ENCODE measurements at places on chromosomes 12 and 14.

GRCh38 chr14:95696741-95697140 is 10.5 kb downstream of the TCL1B start:
- no peak overlapping the region for H3K4me3 ChIP-seq
- H3K27ac ChIP-seq: no peak overlapping the region
- H3K27me3 ChIP-seq: peaks cover 22% of the 10 kb centered on the region
- DNase-seq: no peak

- H3K27ac ChIP-seq: no peak overlapping the region
- DNase-seq: no peak
- H3K4me1 ChIP-seq: peaks cover 1% of the 10 kb centered on the region
- H3K36me3 ChIP-seq: no peaks in the 10 kb centered on the region
- no peaks in the 10 kb centered on the region for H3K27me3 ChIP-seq
These were observed 166.5 kb upstream of the GSC start for GRCh38 chr14:94936401-94936892.

GRCh38 chr12:28866715-28867503 is 282.2 kb upstream of the FAR2 start:
- DNase-seq: no peak
- H3K4me3 ChIP-seq: no peak overlapping the region
- H3K27me3 ChIP-seq: peaks cover 3% of the 10 kb centered on the region
- H3K27ac ChIP-seq: no peak overlapping the region
- H3K36me3 ChIP-seq: no peaks in the 10 kb centered on the region

DNA sequence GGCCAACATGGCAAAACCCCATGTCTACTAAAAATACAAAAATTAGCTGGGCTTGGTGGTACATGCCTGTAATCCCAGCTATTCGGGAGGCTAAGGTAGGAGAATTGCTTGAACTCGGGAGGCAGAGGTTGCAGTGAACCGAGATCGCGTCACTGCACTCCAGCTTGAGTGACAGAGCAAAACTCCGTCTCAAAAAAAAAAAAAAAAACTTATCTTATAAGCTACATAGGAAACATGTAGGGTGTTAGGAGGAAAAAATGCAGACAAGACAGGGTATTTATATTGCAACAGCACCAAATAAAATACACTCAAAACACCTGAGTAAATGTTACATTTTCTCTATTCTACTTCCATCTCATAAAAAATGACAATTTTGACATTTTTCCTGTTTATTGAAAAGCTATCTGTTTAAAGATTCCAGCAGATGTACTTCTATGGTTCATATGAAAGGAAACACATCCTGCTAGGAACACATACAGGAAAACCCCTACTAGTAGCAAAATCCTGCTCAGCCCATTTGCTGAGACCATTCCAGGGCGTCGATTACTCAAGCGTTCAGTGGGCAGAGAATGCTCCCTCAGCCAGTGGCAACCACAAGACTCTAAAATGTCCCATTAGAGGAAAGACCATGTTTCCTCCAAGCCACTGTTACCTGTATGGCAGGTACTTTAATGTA is 19.7 kb downstream of the CORO1C start:
- H3K4me3 ChIP-seq: no peak overlapping the region
- DNase-seq: no peak
- H3K27me3 ChIP-seq: no peaks in the 10 kb centered on the region
- H3K27ac ChIP-seq: no peak overlapping the region
- no peaks in the 10 kb centered on the region for H3K36me3 ChIP-seq

- H3K36me3 ChIP-seq: no peaks in the 10 kb centered on the region
- DNase-seq: no peak
- no peaks in the 10 kb centered on the region for H3K27me3 ChIP-seq
- no peak overlapping the region for H3K27ac ChIP-seq
- H3K4me1 ChIP-seq: no peaks in the 10 kb centered on the region
These were observed 364.7 kb downstream of the BCAT1 start for GRCh38 chr12:24584032-24584675.

DNA sequence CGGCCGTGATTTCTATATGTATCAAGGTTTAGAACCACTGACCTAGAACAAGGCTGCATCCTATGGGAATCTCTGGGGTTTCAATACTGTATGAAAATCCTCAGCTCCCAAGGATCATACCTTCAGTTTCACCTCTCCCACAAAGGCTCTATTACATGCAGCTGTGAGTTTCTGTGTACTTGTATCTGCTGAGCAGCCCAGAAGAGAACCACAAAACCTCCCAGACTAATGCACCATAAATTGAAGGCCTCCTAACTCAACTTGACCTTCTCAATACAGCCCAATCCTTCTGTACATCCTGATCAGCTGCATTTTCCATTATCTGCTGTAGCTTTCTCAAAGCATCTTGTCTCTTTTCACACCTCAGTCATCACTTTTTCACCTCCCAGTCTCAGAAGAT is 5.4 kb upstream of the KCNH5 start:
- H3K4me3 ChIP-seq: no peak overlapping the region
- no peaks in the 10 kb centered on the region for H3K36me3 ChIP-seq
- H3K27ac ChIP-seq: no peak overlapping the region
- no peak for DNase-seq
- H3K27me3 ChIP-seq: peaks cover 6% of the 10 kb centered on the region

DNA sequence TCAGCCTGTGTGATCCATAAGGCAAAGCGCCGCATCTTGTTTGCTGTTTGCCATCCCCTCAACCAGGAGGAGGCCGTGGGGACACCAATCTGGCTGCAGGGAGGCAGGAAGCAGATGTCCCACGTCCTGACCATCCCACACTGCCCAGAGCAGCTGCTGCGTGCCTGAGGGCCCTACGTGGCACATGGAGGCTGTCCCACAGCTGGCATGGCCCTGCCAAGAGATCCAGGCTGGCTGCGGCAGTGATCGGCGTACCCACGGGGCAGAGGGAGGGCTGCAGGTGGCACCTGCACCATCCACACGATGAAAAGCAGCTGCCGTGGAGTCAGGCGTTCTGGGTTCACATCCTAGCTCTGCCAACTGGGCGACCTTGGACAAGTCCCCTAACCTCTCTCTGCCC is 42.0 kb downstream of the NCOR2 start:
- no peaks in the 10 kb centered on the region for H3K4me1 ChIP-seq
- no peak overlapping the region for H3K4me3 ChIP-seq
- H3K27ac ChIP-seq: no peak overlapping the region
- no peaks in the 10 kb centered on the region for H3K27me3 ChIP-seq

DNA sequence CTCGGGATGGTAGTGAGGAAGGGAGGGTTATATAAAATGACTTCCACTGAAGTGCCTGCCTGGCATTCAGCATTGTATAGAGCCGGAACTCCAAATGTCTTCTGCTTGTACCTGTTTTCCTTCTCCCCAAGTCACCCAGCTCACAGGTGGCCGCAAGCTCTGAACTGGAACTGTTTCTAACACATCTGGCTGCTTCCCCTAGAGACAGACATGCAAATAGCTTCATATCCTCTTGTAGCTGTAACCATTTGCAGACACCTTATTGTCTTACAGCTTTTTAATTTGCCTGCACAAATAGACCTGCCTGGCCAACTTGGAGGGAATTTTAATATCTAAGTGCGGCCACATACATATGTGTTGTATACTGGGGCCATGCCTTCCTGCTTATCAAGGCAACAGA is 126.0 kb downstream of the CHST11 start:
- H3K27me3 ChIP-seq: no peaks in the 10 kb centered on the region
- no peak for DNase-seq
- no peak overlapping the region for H3K4me3 ChIP-seq
- no peaks in the 10 kb centered on the region for H3K4me1 ChIP-seq
- H3K36me3 ChIP-seq: no peaks in the 10 kb centered on the region

DNA sequence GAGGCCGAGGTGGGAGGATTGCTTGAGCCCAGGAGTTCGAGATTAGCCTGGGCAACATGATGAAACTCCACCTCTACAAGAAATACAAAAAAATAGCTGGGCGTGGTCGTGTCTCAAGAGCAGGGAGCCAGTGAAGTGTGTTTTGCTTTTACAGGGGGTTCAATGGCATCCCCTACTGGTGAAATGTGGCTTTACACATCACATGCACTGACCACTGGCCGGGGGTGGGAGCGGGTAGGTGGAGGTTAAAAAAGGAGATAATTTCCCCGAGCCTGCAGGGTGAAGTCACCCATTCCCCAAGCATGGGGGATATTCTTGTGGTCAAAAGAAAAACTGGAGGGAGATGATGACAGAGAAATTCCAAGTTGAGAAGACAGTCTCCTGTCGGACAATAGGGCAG is 63.6 kb upstream of the PWP1 start:
- H3K4me3 ChIP-seq: no peak overlapping the region
- H3K27me3 ChIP-seq: no peaks in the 10 kb centered on the region
- no peaks in the 10 kb centered on the region for H3K4me1 ChIP-seq
- H3K27ac ChIP-seq: no peak overlapping the region
- DNase-seq: no peak

- no peak for DNase-seq
- H3K27me3 ChIP-seq: no peaks in the 10 kb centered on the region
- no peaks in the 10 kb centered on the region for H3K36me3 ChIP-seq
- H3K4me3 ChIP-seq: peak overlapping the region; percentile 26
- H3K4me1 ChIP-seq: peaks cover 3% of the 10 kb centered on the region
These were observed 267 bp downstream of the CFAP251 start for GRCh38 chr12:121918679-121919038.

- H3K4me3 ChIP-seq: no peak overlapping the region
- no peak overlapping the region for H3K27ac ChIP-seq
- no peaks in the 10 kb centered on the region for H3K36me3 ChIP-seq
- no peaks in the 10 kb centered on the region for H3K4me1 ChIP-seq
These were observed 133.2 kb upstream of the KRR1 start for GRCh38 chr12:75644472-75645072.
